ENCODE measurements at places on chromosomes 12 and 14.

- no peak for DNase-seq
These were observed 506.0 kb downstream of the DIO2 start for GRCh38 chr14:79705126-79705894.

DNA sequence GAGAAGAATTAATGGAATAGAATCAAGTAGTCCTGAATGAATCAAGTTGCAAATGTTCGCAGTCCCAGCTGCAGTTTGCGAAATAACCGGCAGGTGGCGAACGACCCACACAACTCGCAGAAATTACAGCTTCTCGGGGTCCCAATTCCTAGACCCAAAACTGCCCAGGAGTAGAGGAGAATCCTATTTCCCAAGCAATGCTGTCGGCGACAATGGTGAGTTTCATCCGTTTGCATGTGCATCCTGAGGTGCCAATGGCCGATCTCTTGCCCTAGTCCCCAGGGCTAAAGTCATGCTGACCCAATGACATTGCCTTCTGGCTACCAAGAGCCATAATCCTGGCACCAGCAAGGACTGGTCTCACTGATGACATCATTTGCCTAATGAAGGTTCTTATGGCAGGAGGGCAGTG lies 8.5 kb upstream of the ASCL1 start:
- peak; percentile 45 for DNase-seq

GRCh38 chr12:110353211-110353965 lies 50.1 kb downstream of the ANAPC7 start:
- no peak for DNase-seq

DNA sequence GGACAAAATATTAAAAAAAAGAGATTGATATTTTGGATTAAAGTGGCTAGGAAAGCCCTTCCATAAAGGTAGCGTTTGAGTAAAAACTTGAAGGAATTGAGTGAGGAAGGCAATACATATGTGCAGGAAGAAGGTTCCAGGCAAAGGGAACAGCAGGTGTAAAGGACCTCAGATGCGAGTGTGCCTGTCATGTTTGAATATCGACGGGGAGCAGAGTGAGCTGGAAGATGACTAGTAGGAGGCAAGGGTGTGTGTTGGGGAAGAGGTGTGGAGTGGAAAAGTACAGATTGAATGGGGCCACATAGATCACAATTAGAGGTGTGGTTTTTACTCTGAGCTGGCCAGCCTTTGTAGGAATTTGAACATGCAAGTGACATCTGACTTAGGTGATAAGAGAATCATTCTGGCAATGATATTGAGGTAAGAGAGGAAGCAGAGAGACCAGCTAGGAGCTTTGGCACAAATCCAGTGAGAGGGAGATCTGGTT lies 15.0 kb upstream of the FBXO33 start:
- DNase-seq = no peak

DNA sequence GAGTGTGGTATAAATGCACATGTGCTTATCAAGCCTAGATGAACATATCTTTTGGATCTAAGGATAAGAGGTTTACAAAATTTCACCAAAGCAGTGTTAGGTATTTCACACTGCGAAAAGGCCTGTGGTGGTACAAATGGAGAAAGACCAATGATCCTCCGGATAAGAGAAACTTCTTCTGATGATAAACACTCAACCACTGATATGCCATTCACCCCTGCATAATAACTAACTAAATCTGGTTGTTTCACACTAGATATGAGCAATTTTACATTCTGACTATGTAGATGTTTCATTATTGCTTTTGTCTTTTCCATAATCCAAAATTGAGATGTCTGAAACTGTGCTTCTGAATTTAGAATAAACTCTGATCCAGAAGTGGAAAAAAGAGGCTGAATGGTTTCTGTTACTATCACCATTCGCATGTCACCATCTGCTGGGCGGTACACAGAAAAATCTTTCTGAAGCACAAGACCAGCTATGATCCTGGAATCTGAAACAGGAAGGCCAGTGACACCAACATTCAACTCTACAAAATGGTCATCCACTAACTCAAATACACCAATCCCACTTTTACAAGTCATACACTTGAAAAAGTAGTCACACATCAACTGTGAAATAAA lies 1.3 kb downstream of the BBS10 start:
- no peak for DNase-seq

- DNase-seq = no peak
These were observed 75.3 kb upstream of the SYT10 start for GRCh38 chr12:33514893-33515292.

DNA sequence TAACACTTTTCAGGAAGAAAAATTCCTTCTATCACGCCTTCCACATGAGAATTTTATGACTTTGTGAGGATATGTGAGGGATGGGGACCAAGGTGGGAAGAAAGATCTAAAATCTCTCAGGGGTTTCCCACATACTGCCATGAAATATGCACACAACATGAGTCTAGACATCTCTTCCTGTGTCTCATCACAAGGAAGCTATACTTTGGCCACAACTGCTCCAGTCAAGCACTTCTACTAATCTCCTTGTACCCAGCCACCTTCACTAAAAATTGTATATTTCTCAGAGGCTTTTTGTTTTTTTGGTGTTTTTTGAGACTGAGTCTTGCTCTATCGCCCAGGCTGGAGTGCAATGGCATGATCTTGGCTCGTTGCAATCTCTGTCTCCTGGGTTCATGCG lies 3.2 kb downstream of the OSBPL8 start:
- no peak for DNase-seq

GRCh38 chr14:52538623-52539022 lies 13.7 kb downstream of the TXNDC16 start:
- no peak for DNase-seq

GRCh38 chr12:386651-387050 lies 2.5 kb downstream of the KDM5A start:
- no peak for DNase-seq

DNA sequence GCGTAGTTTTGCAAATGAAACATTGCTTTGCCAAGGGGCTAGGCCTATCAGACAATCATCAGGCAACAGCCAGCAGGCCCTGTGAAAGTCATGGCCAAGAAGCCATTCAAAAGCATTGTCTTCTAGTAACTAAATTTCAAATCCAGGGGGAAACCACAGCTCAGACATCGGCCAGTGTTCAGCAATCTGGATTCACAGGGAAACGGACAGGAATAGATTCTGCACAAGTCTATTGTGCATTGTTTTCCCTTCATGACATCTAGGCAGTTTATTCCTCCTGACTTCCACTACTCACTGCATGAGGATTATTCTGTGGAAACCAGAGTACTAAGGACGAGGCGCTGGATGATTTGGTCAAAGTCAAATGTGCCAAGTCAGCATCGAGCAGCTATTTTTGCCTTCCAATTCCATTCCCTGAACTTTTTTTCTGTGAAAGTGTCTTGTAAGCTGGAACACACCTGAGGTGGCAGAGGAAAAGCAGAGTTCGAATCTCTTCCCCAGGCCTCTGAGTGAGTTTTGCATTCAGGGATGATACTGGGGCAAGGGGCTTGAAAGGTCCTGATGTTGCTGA lies 75.4 kb downstream of the VCPKMT start:
- no peak for DNase-seq

GRCh38 chr14:75579882-75580281 lies 1.5 kb downstream of the FLVCR2 start:
- DNase-seq = no peak

GRCh38 chr14:91858536-91859275 lies 8.6 kb downstream of the TC2N start:
- no peak for DNase-seq

DNA sequence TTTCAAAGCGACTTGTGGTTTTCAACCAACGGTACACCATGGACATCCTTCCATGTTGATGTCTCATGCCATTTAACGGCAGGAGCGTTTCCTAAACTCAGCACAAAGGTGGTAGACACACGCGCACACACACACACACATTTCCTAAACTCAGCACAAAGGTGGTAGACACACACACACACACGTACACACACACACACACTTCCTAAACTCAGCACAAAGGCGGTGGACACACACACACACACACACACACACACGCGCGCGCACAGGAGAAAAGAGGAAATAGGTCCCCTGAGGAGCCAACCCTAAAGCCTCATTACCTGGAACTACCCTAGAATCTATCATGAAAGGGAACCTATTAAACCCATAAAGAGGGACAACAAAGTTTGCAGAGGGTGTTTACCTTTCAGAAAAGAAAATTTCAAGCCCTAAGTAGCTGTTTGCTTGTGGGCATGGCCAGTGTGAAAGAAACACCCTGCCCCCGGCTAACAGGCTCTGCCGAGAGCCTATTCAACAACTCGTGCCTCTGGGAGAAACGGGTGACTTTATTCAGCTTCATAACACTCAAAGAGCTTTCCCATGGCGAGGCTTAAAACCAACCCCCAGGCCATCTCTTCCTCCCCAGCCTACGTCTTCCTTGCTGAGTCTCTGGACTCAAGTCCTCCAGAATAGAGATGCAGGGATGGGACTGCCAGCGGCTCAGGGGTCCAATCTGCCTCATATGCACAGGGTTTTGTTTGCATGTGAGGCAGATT lies 31.8 kb downstream of the SLC8B1 start:
- DNase-seq = no peak

DNA sequence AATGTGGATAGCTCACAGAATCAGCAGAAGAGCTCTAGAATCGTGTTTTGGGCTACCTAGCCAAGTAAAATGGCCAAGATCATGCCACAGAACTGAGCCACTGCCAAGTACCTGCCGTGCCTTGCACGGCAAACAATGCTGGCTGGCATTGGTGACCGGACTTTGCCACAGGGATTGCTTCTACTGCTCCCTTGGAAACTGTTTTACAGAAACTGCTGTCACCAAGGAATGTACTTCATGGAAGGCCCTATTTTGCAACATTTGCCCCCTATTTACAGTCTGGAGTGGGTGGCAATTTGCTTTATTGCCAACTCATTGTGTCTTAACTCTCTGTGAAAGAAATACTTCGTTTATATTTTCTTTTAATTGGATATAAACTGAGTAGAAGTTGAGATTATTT lies 49.0 kb downstream of the BORCS5 start:
- no peak for DNase-seq

GRCh38 chr14:93108105-93108504 lies 7.6 kb downstream of the ITPK1 start:
- no peak for DNase-seq

DNA sequence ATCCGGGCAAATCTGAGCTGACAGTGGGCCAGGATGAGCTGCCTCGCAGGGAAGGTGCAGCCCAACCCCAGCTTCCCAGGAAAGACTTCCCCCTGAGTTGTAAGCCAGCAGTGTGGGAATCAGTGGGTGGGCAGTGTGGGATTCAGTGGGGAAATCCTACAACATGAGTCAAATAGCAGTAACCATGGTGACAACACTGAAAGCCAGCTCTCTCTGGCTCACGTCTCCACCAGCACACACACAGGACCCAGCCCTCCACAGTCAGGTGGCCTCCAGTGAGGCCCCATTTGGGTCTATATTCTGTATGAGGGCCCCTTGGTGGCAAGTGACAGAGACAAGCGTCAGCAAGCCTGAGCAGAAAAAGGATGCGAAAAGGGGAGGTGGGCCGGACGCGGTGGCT lies 6.0 kb upstream of the LGALS3 start:
- DNase-seq = no peak

DNA sequence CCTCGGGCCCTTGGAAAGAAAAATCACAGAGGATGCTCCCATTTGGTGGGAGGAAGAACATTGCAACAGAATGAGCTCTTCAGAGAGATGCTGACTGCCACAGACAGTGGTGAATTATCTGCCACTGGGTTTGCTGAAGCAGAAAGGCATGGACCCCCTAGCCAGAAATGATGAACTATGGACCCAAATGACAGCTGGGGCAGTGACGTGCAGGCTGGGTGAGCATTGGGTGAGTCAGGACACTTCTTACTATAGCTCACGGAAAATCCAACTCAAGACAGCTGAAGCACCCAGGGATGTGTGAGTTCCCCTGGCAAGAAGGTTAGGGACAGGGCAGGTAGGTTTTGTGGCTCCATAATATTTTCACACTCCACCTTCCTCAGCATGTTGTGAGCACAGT lies 993.2 kb downstream of the BCL11B start:
- DNase-seq = no peak

GRCh38 chr12:56387152-56387736 lies 24.6 kb upstream of the APOF start:
- no peak for DNase-seq

GRCh38 chr12:49503674-49504180 lies 35.1 kb upstream of the KCNH3 start:
- DNase-seq = no peak

DNA sequence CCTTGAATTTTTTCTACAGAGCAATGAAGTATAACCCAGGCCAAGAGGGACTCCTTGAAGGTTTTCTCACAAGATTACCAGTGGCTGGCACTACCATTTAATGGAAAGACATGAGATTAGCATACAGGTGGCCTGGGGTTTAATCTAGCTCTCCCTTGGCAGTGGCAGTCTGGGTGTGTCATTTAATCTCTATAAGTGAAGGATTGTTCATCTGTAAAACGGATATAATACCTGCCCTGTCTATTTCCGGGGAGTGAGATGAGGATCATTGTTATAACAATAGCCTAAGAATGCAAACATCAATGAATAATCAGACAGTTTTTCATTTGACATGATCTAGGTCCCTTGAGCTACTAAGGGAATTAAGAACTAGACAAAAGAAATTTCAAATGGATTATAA lies 168.7 kb upstream of the CPNE8 start:
- no peak for DNase-seq

DNA sequence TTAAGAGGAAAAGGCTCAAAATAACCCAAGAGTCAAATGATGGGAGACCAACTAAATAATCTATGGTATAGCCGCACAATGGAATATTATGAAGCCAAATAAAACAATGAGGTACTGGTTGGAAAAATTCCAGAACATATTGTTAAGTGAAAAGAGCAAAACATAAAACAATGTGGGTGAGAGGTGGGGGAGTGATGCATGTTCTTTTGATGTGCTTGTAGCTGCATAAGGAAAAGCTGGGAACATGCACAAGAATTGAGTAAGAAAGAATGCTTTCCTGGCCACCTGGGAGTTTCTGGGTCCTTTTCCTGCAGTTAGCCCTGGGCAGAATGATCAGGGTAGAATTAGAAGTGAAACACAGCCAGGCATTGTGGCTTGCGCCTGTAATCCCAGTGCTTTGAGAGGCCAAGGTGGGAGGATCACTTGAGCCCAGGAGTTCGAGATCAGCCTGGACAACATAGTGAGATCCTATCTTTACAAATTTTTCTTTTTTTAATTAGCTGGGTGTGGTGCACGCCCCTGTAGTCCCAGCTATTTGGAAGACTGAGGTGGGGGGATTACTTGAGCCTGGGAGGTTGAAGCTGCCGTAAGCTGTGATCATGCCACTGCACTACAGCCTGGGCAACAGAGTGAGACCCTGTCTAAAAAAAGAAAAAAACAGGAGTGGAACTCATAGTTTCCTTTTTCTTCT lies 7.9 kb downstream of the ABCB9 start:
- no peak for DNase-seq

DNA sequence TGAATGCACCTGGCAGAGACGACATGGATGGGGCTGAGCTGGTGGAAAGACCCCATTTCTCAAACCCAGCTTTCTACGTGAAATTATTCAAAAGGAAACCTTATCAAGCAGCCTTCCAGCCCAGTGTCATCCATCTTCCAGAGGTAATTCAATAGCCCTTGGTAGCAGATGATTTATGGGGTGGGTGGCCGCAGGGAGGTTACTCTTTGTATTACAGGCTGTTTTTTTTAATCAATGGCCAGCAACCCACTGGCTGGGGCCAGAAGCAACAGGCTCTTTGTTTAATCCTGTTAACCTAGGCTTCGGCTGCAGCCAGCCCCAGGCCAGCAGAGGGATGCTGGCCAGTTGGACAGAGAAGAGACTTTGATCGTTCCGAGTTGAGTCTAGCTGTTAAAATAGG lies 139.8 kb upstream of the SRRM4 start:
- DNase-seq = no peak

- DNase-seq = no peak
These were observed 584 bp upstream of the RFX4 start for GRCh38 chr12:106582249-106582591.
